ENCODE measurements at places on chromosomes 12 and 14.

- peak overlapping the region; percentile 63 for H3K27ac ChIP-seq
- peaks cover 62% of the 10 kb centered on the region for H3K4me1 ChIP-seq
- H3K27me3 ChIP-seq = no peaks in the 10 kb centered on the region
- DNase-seq = no peak
- peak overlapping the region; percentile 21 for H3K4me3 ChIP-seq
Measured at GRCh38 chr14:95531473-95531872, 3.4 kb upstream of the GLRX5 start.

GRCh38 chr14:37901978-37902377 is 305.7 kb upstream of the SSTR1 start:
- H3K27ac ChIP-seq = no peak overlapping the region
- H3K4me1 ChIP-seq = peaks cover 1% of the 10 kb centered on the region
- no peaks in the 10 kb centered on the region for H3K36me3 ChIP-seq
- no peak for DNase-seq

GRCh38 chr14:55221186-55221585 is 29.8 kb upstream of the DLGAP5 start:
- H3K27me3 ChIP-seq = peaks cover 8% of the 10 kb centered on the region
- H3K4me1 ChIP-seq = peaks cover 2% of the 10 kb centered on the region
- H3K36me3 ChIP-seq = no peaks in the 10 kb centered on the region

DNA sequence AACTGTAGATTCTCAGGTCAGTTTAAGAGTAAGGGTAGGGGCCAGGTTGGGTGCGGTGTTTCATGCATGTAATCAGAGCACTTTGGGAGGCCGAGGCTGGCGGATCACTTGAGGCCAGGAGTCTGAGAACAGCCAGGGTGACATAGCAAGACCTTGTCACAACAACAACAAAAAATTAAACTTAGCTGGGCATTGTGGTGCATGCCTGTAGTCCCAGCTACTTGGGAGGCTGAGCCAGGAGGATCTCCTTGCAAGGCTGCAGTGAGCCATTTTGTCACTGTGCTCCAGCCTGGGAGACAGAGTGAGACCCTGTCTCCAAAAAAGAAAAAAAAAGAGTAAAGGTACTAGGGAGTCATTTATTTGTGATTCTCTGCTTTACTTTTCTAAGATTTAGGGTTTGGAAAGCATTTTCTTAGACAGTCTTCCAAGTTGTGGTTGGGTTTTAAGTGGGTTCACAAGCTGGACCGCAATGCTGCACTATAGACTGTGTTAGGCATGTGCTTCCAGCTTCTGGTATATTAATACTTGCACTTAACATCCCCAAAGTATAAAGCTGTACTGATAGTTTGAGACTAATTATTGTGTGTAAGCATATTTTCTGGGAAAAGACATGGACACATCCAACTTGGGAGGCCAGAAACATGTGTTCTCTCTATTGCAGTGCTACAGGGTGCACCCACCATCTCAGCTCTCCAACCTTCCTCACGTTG is 49.1 kb upstream of the HECTD1 start:
- no peaks in the 10 kb centered on the region for H3K36me3 ChIP-seq
- no peak overlapping the region for H3K27ac ChIP-seq
- H3K27me3 ChIP-seq = no peaks in the 10 kb centered on the region

- H3K36me3 ChIP-seq = no peaks in the 10 kb centered on the region
- no peak overlapping the region for H3K27ac ChIP-seq
- no peak overlapping the region for H3K4me3 ChIP-seq
- H3K27me3 ChIP-seq = peaks cover 15% of the 10 kb centered on the region
- DNase-seq = no peak
Measured at GRCh38 chr14:26204728-26205479, 392.9 kb downstream of the NOVA1 start.

- no peaks in the 10 kb centered on the region for H3K36me3 ChIP-seq
- no peak for DNase-seq
- H3K27me3 ChIP-seq = peaks cover 2% of the 10 kb centered on the region
Measured at GRCh38 chr12:7833831-7834230, 38.9 kb downstream of the SLC2A14 start.

DNA sequence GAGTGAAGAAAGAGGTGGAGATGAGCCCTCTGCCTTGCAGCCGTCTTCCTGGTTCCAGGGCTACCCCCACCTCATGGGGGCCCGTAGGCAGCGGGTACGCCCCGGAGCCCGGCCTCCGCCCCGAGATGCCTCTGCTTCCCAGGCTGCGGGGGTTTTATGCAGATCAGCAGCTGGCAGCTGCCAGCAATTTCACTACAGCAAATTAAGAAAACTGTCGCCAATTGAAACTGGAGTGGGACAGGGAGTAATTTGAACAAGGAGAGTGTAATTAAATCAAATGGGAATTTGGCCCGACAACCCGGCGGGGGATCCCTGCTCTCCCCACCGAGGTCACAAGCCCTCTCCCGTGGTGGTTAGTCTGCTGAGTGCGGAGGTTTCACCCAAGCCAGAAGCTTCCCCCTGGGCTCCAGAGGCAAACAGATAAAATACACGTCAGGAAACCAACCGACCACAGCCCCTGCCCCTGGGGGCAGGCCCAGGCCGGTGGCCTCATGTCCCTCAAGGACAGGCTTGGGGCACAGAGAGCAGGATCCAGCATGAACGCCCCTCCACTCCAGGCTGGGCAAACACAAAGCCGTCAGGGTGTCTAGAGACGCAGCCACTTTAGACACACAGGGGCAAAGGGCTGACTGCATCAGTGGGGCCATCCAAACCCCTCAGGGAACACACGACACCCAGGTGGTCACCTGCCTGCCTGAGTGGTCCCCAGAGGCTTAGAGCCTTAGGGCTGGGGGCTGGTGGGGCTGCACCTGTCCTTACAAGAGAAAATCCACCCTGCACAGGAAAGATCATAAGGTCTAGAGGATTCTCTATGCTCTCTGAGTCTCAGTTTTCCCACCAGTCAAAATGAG is 53.8 kb downstream of the TESC start:
- H3K27ac ChIP-seq = no peak overlapping the region
- no peaks in the 10 kb centered on the region for H3K27me3 ChIP-seq
- no peak for DNase-seq
- peaks cover 1% of the 10 kb centered on the region for H3K4me1 ChIP-seq
- no peak overlapping the region for H3K4me3 ChIP-seq

GRCh38 chr12:13817131-13817530 is 164.3 kb downstream of the GRIN2B start:
- no peak overlapping the region for H3K27ac ChIP-seq
- H3K4me1 ChIP-seq = no peaks in the 10 kb centered on the region
- no peak for DNase-seq
- no peaks in the 10 kb centered on the region for H3K36me3 ChIP-seq

DNA sequence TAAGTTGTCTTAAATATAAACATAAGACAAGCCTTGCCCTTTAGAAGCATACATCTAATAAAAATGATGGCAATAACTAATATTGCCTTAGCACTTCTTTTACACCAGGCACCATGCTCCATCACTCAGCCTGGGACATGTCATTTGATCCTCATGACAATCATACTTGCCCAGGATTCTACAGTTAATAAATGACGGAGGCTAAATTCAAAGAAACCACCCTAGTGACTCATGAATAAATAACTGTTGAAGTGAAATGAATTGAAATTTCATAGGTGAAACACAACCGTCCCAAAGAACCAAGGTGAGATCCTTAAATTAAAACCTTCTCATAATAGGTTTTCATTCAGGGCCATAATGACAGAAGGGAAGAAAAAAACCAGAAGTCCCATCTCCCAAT is 89.5 kb downstream of the GRIN2B start:
- no peaks in the 10 kb centered on the region for H3K4me1 ChIP-seq
- DNase-seq = no peak
- H3K27ac ChIP-seq = no peak overlapping the region
- peaks cover 3% of the 10 kb centered on the region for H3K27me3 ChIP-seq
- no peak overlapping the region for H3K4me3 ChIP-seq
- no peaks in the 10 kb centered on the region for H3K36me3 ChIP-seq

- H3K4me3 ChIP-seq = no peak overlapping the region
- H3K36me3 ChIP-seq = peaks cover 24% of the 10 kb centered on the region
- peak overlapping the region; percentile 15 for H3K27ac ChIP-seq
- H3K27me3 ChIP-seq = no peaks in the 10 kb centered on the region
- H3K4me1 ChIP-seq = peaks cover 78% of the 10 kb centered on the region
Measured at GRCh38 chr12:11729439-11730150, 80.1 kb downstream of the ETV6 start.

DNA sequence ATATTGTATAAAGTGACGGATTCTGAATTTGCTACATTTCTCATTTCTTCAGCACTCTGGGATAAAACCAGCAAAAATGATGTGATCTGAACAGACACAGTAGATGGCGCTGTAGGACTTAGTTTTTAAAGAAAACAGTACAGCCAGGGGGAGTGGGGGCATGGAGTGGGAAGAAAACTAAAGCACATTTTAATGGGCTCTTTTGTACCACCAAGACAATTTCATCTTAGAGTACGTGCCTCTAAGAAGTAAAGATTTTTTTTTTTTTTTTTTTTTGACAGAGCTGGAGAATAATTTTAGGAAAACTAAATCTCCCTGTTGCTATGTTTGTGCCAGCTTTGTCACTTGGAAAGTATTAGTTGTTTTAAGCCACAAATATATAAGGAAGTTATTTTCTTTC is 124.4 kb downstream of the RAD51B start:
- no peaks in the 10 kb centered on the region for H3K27me3 ChIP-seq
- no peak overlapping the region for H3K4me3 ChIP-seq
- no peak overlapping the region for H3K27ac ChIP-seq
- no peaks in the 10 kb centered on the region for H3K4me1 ChIP-seq
- no peaks in the 10 kb centered on the region for H3K36me3 ChIP-seq

- no peaks in the 10 kb centered on the region for H3K36me3 ChIP-seq
- peaks cover 15% of the 10 kb centered on the region for H3K27me3 ChIP-seq
- DNase-seq = no peak
- H3K4me3 ChIP-seq = no peak overlapping the region
- H3K27ac ChIP-seq = no peak overlapping the region
Measured at GRCh38 chr12:52215587-52216031, 17.4 kb upstream of the KRT7 start.

GRCh38 chr14:24690492-24690891 is 56.5 kb upstream of the GZMB start:
- H3K36me3 ChIP-seq = no peaks in the 10 kb centered on the region
- H3K27me3 ChIP-seq = peaks cover 2% of the 10 kb centered on the region
- no peak overlapping the region for H3K4me3 ChIP-seq
- no peak for DNase-seq
- no peak overlapping the region for H3K27ac ChIP-seq

- peaks cover 68% of the 10 kb centered on the region for H3K4me1 ChIP-seq
- peak overlapping the region; percentile 25 for H3K4me3 ChIP-seq
- no peak for DNase-seq
- peak overlapping the region; percentile 83 for H3K27ac ChIP-seq
Measured at GRCh38 chr12:6539707-6540134, 5.4 kb downstream of the GAPDH start.

DNA sequence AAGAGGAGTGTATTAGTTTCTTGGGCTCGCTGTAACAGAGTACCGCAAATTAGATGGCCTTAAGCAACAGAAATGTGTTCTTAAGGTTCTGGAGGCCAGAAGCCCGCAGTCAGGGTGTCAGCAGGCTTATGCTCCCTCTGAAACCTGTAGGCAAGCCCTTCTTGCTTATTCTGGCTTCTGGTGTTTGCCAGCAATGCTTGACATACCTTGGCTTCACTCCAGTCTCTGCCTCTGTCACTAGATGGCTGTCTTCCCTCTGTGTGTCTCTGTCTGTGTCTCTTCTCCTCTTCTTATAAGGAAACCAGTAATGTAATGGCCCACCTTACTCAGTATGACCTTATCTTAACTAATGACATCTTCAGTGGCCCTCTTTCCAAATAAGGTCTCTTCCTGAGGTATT is 85.1 kb downstream of the DERA start:
- no peak overlapping the region for H3K4me3 ChIP-seq
- H3K27ac ChIP-seq = no peak overlapping the region
- H3K36me3 ChIP-seq = peaks cover 5% of the 10 kb centered on the region

DNA sequence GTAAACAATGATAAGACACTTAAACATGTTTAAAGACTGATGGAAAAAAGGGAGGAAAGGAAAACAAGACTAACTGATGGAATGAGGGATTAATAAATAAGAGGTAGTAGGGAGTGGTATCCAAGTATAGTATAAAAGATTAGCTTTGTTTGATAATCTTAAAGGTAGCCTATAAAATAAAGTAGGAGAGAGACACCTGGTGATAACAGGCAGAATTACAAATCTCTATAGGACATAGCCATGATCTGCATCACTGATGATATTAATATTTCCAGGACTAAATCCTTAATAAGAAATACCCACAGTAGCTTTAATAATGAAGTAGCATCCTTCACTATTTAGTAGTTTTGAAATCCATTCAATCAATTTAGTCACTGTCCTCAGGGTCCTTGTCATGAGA is 30.4 kb downstream of the DLGAP5 start:
- H3K4me3 ChIP-seq = no peak overlapping the region
- H3K27me3 ChIP-seq = no peaks in the 10 kb centered on the region
- H3K4me1 ChIP-seq = peaks cover 23% of the 10 kb centered on the region

- H3K27me3 ChIP-seq = no peaks in the 10 kb centered on the region
- peaks cover 31% of the 10 kb centered on the region for H3K4me1 ChIP-seq
- H3K36me3 ChIP-seq = no peaks in the 10 kb centered on the region
- H3K4me3 ChIP-seq = no peak overlapping the region
- H3K27ac ChIP-seq = no peak overlapping the region
- DNase-seq = no peak
Measured at GRCh38 chr14:20416223-20416622, 2.9 kb upstream of the TEP1 start.

- peaks cover 1% of the 10 kb centered on the region for H3K4me1 ChIP-seq
- no peak for DNase-seq
- no peaks in the 10 kb centered on the region for H3K36me3 ChIP-seq
- H3K27me3 ChIP-seq = no peaks in the 10 kb centered on the region
- H3K27ac ChIP-seq = no peak overlapping the region
Measured at GRCh38 chr12:130860311-130860710, 11.6 kb upstream of the RAN start.

GRCh38 chr12:120365675-120366340 is 3.2 kb downstream of the MSI1 start:
- peaks cover 18% of the 10 kb centered on the region for H3K4me1 ChIP-seq
- no peaks in the 10 kb centered on the region for H3K36me3 ChIP-seq
- no peak for DNase-seq
- no peak overlapping the region for H3K4me3 ChIP-seq

DNA sequence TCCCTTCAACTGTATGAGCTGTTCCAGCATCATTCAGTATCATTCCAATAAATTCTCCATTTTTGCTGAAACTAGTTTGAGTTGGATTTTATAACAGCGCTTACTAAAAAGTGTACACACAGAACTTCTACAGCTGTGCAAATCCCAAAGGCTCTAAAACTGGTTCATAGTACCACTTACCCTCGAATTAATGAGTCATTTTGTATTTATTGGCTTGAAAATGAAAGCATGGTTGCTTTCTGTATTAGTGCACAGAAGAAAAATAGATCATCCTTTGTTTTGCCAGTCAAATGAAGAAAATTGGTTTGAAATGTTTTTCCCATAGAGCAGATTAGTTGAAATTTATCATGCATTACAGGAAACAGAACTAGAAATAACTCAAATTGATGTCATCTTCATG is 268.3 kb upstream of the CPNE8 start:
- H3K36me3 ChIP-seq = no peaks in the 10 kb centered on the region
- H3K4me3 ChIP-seq = no peak overlapping the region
- no peaks in the 10 kb centered on the region for H3K27me3 ChIP-seq
- no peak for DNase-seq
- no peak overlapping the region for H3K27ac ChIP-seq
- no peaks in the 10 kb centered on the region for H3K4me1 ChIP-seq
